GOT3 (cell line): ENCODE measurements at places on chromosomes 2 and 18.

- no peak for DNase-seq
Measured at GRCh38 chr18:577643-578375, 2.4 kb upstream of the CETN1 start.

GRCh38 chr2:10169581-10169980, 47.0 kb downstream of the RRM2 start:
- no peak for DNase-seq

DNA sequence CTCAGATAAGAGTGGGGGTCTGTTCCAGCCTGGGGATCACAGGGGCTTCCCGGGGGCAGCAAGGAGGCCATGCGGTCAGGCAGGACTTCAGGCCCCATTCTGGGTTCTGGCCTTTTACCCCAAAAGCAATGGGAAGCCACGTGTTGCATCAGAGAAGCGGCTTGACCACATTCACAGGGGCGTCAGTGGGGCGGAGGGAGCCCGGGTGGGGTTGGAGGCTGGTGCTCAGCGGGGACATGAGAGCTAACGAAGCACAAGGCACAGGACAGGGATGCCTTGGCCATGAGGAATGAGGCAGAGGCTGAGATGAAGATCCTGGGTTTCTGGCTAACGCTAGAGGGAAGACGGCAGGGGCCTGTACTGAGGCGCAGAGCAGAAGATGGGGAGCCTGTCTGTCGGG, 6.1 kb downstream of the HJURP start:
- DNase-seq = no peak

DNA sequence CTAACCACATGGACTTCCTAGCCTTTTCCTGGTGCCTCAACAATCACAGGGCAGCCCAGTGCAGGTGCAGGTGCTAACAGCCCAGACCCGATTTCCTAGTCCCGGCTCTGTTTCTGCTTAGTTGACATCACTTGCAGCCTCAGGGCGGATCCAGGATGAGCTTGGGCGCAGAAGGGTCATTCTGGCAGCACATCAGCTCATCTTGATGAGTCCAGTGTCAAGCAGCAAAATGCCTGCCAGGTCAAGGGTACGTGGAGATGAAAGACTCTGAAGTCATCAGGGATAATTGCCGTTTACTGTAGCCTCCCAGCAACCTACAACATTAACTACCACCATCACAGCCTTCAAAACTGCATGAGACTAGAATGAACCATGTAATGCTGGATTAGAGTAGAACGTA, 39.4 kb upstream of the EFHD1 start:
- no peak for DNase-seq

GRCh38 chr18:46426021-46426678, 230.9 kb downstream of the LOXHD1 start:
- no peak for DNase-seq

DNA sequence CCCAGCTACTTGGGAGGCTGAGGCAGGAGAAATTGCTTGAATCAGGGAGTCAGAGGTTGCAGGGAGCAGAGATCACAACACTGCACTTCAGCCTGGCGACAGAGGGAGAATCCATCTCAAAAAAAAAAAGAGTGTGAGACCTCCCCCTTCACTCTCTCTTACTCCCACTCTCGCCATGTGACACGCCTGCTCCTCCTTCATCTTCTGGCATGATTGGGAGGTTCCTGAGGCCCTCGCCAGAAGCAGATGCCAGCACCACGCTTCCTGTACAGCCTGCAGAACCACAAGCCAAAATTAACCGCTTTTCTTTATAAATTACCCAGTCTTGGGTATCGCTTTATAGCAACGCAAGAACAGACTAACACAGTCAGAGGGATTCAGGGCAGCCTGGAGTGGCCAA, 66.3 kb upstream of the CREB1 start:
- DNase-seq = no peak

DNA sequence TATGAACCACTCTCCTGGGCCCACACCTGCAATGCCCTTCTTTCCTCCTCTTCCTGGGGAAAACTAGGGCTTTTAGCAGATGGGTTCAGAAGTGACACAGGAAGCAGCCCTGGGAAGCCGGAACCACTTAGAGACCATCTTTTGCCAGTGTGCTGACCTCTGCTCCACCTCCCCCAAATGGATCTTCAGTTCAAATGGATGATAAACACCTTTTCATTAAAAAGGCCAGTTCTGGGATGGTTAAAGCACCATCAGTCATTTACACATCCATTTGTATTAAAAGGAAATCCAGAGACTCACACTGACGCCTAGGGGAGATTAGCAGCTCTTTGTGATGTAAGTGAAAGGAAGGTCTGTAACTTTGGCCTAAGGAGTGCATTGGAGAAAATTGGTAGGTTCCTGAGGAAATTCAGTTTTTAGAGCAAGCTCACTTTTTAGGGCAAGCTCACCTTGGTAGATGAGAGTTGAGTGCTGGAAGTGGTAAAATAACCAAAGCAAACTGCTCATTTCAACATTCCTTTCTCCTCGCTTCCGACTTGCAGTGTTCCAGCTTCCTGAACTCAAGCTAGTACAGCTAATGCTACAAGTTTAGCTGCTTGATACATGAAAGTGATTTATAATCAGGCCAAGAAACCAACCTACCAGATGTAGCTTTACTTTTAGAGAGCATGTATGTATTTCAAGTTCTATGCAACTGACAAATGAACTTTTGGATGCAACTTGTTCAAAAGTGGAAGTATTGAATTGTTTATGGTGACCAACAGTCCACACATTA, 47.7 kb downstream of the ACTR2 start:
- no peak for DNase-seq

- DNase-seq = no peak
Measured at GRCh38 chr2:16387461-16387984, 278.1 kb downstream of the CYRIA start.

GRCh38 chr2:213021971-213022899, 129.2 kb downstream of the IKZF2 start:
- DNase-seq = no peak

- no peak for DNase-seq
Measured at GRCh38 chr2:73823916-73824523, 4.7 kb upstream of the STAMBP start.

DNA sequence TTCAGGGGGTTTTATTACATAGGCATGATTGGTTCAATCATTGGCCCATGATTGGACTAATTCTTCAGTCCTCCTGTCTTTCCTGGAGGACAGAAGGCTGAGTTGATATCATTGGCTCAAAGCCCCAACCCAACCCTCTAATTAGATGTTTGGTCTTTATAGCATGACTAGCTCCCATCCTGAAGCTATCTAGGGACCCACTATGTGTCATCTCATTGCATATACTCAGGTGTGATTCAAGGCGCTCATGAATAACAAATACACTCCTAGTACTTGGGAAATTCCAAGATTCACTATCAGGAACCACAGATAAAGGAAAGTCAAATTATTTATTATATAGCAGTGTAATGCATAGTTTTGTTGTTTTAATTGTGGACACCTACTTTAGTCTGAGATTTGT, 24.9 kb upstream of the NBEAL1 start:
- no peak for DNase-seq

GRCh38 chr2:39871291-39871761, 92.3 kb upstream of the THUMPD2 start:
- DNase-seq = peak; percentile 22

GRCh38 chr2:145058457-145058856, 538.5 kb upstream of the ZEB2 start:
- DNase-seq = no peak

DNA sequence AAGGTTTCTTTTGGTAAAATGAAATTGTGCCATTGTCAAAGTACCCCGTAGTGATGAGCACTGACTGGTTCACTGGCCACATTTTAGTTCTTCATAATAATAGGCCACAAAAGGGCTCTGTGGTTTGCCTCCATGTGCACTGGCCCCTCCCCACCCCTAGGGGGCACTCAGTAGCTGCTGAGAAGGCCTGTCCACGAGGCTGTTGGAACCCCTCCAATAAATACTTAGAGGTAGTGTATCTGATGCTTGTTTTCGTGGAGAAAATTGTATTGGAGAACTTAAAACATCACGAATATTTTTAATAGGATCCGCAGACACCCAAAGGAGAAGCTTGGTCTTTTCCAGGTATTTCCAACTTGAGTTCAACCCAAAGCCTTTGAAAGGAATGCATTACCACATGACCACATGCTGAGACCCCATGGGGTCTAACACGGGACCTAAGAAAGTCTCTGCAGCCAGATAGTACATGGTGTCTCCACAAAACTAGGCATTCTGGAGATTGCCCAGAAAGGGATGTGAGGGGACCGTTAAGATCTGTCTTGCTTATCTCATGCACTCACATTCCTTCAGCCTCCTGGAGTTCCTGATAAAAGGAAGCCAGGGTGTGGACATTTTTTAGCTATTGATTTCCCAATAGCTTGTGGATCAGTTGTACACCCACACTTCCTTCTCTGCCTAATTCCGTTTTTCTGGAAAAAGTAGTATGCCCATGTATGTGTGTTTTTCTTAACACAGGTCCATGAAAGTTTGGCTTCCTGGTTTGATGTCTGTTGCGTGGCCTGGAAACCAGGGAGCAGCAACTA, 28.5 kb upstream of the NOSTRIN start:
- DNase-seq = no peak

DNA sequence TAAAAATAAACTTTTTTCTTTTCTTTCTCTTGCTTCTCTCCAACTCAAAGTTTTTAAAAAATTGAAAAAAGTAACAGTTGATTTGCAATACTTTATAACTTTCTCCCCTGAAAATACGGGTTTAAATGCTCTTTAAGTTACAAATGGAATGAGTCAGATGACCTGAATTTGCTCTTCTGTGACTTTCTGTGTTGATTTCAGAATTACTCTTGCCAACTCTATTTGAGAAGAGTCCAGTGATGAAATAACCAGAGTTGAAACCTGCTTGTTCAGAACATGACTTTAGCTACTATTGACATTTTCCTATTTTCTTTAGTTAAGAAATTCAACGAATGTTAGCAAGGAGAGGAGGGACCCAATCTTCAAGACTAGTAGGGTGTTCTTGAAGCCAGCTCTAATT, 146.1 kb upstream of the ZSWIM2 start:
- no peak for DNase-seq

DNA sequence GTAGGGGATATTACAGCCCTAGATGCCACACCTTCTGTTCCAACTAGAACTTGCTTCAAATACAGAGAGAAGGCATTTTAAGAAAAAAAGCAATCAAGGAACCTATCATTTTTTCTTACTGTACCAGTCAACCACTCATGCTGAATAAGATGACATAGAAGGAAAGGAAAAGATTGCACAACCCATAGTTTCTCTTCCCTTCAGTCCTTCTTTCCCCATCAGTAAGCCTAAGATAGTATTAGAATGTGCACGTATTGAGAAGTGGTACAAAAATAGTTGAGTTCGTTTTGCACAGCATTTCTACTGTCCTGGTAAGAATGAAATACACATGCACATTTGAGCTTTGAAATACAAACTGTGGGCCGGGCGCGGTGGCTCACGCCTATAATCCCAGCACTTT, 27.0 kb upstream of the HK2 start:
- DNase-seq = no peak

- no peak for DNase-seq
Measured at GRCh38 chr2:8544171-8544785, 137.6 kb upstream of the ID2 start.

DNA sequence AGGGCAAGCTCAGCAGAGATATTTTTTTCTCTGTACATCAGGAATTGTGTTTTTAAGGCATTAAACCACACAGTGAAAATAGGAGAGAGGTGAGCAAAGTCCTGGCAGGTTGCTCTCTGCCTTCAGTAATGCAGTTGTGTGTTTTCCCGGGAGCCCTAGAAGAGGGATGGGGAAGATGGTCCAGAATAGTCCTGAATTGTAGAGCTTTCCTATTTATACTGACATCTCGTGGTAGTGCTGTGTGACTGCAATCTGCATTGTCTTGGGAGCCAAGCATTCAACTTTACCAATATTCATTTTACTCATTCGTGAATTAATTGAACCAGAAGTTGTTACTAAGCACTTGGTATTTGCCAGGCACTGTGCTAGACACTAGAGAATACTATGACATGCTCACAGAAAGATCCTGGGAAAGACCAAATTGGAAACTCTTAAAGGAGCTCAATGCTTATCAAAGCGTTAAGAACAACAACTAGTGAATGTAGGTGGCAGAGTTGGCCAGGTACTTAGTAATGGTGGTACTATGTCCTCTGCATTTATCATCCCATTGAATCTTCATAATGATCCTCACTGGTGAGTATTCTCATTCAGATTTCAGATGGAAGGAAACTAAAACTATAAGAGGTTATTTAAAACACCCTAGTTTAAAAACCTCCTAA, 214.6 kb downstream of the TRIB2 start:
- DNase-seq = no peak

GRCh38 chr2:227759411-227760118, 13.9 kb downstream of the SCYGR8 start:
- no peak for DNase-seq

GRCh38 chr2:45233301-45233700, 224.0 kb upstream of the SIX2 start:
- no peak for DNase-seq

DNA sequence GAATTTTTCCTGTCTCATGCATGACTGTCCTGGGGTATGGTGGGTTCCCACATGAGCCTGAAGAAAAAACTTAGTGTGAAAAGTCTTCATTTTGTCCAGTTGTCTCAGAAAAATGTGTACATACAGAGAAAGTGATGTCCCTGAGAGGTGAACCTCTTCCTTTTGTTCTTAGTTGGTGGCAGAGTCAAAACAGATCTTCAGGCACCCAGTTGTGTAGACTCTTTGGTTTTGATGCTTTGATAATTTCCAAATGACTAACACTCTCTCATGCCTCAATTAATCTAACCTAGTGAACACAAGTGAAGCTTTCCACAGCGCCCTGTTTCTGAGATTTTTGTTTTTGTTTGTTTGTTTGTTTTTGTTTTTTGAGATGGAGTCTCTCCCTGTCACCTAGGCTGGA, 273.5 kb downstream of the PIK3C3 start:
- no peak for DNase-seq

DNA sequence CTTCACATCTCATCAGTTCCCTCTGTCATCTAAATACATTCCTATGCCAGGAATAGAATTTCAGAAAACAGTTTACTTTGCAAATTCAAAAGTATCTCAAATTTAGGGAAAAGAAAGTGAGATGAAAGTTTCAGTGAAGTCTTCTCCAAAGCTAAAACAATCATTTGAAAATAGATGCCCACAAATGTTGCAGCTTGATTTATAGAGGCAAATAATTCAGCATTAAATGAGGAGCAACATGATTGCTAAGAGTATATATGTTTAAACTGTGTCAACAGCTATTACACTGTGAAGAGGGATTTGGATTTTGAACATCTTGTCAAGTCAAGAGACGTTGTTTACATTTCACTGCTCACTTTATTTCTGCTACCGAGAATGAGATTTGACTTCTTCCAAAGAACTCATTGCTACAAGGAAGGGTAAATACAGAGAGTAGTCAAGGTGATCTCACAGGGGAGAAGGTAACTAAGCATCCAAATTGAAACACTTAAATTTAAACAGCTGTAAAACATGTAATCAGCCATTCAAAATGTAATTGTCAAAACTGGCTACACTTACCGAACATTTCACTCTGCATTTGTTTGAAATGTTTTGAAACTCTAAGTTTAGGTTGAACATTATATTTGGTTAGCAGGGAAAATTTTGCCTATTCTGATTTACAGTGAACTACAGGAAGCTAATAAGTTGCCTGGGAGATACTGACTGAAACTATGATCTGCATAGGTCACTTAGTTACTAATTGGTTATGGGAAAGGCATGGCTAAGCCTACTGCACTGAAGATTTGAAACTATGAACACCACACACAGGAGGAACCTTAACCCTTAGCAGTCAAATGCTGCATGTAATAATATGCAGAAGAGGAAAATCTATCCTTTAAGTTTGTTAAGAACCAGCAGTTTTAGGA, 33.2 kb upstream of the GALNT3 start:
- no peak for DNase-seq
